ENCODE measurements at places on chromosomes 3 and 15. TPM values are rescaled to one million over a fixed set of nuclear protein-coding genes. Genes with fewer than 3 reads are reported as not detected.

- peak overlapping the region; percentile 68 for H3K4me3 ChIP-seq
- H3K27me3 ChIP-seq, result peaks cover 9% of the 10 kb centered on the region
- no peaks in the 10 kb centered on the region for H3K36me3 ChIP-seq
- peaks cover 12% of the 10 kb centered on the region for H3K4me1 ChIP-seq
These were observed 12.8 kb upstream of the SHC4 start for GRCh38 chr15:48976444-48977088.

DNA sequence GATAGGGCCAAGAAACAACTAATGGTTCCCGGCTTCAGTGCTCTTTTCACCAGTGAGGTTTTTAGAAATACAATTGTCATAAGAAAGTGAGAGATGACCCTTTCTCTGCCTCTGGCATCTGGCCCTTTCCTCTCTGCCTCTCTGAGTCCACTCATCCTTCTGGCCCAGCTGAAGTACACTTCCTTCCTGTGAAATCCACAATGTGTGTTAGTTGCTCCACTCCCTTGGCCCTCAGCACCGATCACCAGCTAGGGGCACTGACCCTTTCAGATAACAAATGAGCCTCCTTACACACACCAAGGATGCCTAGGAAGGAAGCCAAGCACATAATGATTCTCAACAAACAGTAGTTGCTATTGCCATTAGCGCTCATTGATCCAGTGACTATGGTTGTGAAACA, 2.9 kb upstream of the CAV3 start:
- H3K36me3 ChIP-seq, result no peaks in the 10 kb centered on the region
- no peaks in the 10 kb centered on the region for H3K4me1 ChIP-seq
- no peak overlapping the region for H3K27ac ChIP-seq

DNA sequence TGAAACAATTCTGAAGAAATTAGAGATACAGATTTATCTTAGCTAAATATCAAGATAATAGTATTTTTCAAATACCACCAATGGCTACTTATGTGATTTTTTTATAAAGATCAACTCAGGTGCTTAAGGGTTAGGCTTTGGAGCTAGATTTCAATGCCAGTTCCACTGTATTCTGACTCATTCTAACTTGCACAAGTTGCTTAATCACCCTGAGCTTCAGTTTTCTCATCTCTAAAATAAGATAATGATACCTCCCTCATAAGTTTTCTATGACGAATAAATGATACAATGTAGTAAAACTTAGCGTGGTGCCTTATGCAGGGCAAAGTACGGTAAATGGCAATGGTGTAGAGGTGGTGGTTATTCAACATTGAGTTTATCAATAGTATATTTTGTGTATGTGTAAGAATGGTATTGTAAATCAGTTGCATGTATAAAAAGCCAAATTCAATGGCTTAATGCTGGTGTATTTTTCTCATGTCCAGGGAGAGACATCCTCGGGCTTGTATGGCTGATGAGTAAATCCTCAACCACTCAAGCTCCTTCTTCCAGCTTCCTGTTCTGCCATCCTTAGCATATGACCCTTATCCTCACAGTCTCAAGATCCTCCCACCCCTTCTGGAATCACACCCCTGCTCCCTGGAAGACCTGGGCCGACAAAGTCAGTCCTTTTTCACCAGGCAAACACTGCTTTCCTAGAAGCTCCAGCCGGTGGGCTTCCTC, 505.9 kb upstream of the CFAP20DC start:
- DNase-seq, result no peak
- no peaks in the 10 kb centered on the region for H3K27me3 ChIP-seq
- H3K27ac ChIP-seq, result no peak overlapping the region
- H3K4me1 ChIP-seq, result no peaks in the 10 kb centered on the region
- no peak overlapping the region for H3K4me3 ChIP-seq

DNA sequence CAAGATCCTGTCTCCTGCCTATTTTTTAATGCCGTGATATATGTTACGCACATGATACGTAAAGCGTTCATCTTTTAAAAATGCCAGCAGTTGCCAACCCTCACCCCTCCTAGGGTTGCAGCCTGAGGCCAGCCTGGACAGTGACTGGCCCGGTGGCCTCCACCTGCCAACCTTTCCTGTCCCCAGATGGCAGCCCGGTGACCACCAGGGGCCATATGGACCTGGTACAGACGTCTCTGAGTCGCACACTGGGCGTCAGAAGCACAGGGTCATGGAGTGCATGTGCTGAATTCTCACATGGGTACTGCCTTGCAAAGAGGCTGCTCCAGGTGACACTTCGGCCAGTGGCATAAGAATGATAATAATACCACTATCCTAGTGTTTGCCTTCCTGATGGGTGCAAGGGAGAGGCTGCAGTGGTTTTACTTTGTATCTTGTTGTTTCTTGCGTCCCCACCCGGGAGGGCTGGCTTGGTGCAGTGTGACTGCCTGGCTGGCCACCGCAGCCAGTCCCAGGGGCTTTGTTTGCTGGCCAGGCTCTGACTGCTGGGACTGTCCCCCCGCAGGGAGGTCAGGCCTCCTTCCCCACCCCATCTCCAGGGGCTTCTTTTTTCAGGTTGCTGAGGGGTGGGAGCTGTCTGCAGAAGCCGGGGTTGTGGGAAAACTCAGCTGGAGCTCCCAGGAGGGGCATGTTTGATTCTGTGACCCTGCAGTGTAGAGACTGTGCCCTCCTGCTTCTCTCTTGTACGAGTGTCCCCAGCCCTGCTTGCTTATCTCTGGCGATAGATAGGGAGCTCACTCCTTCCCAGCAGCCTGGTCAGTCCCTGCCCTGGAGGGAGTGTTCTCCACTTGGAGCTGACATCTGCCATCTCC, 16.9 kb downstream of the FBLN2 start:
- H3K4me3 ChIP-seq, result no peak overlapping the region
- H3K27me3 ChIP-seq, result no peaks in the 10 kb centered on the region
- no peak for DNase-seq
- H3K27ac ChIP-seq, result no peak overlapping the region
- H3K4me1 ChIP-seq, result peaks cover 24% of the 10 kb centered on the region

DNA sequence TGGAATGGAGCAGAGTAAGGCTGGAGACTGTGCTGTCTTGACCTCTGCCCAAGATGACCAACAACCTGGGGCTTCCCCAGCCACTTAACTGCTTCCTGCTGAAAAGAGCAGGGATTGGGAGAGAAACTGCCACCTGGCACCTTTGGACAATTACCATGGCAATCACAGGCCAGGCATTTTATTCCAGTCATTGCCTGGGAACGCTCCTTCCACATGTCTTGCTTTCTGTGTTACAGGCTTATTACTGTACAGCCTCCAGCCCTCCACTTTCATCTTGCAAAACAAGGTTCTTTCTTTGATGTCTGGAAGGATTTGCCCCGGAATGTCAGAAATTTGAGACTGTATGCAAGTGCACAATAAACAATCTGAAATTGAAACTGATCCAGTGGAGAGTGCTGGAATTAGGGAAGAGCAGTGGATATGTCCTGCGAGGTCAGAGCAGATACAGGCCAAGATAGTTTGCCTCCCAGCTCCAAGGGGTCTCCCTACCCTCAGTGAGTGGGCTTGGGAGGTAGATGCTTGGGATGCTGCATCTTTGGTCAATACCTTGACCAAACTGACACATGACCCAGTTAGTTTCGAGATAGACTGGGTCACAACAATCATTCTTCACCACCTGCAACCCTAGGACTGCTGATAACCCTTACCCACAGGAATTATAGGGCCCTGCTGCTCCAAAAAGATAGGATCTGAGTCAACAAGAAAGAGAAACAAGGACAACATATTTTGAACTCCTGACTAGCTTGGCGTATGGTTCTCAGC, 2.7 kb downstream of the PPP1R14D start:
- H3K27ac ChIP-seq, result no peak overlapping the region
- DNase-seq, result no peak
- H3K4me3 ChIP-seq, result no peak overlapping the region

EIF4E3 gene
- 39.6 TPM for total RNA-seq

GOLGA6L26 gene
- total RNA-seq, result not detected

- no peak for DNase-seq
- H3K4me3 ChIP-seq, result no peak overlapping the region
- H3K36me3 ChIP-seq, result no peaks in the 10 kb centered on the region
These were observed 32.2 kb upstream of the BCL6 start for GRCh38 chr3:187777331-187777941.

APOD gene
- total RNA-seq, result 6.8 TPM

SLC24A5 gene
- not detected for total RNA-seq

GRCh38 chr15:38148471-38148870, 104.2 kb upstream of the SPRED1 start:
- no peaks in the 10 kb centered on the region for H3K27me3 ChIP-seq
- DNase-seq, result no peak
- no peaks in the 10 kb centered on the region for H3K36me3 ChIP-seq
- no peaks in the 10 kb centered on the region for H3K4me1 ChIP-seq
- H3K27ac ChIP-seq, result no peak overlapping the region

- H3K27me3 ChIP-seq, result no peaks in the 10 kb centered on the region
- no peak for DNase-seq
- no peaks in the 10 kb centered on the region for H3K4me1 ChIP-seq
- no peak overlapping the region for H3K27ac ChIP-seq
- no peaks in the 10 kb centered on the region for H3K36me3 ChIP-seq
- H3K4me3 ChIP-seq, result no peak overlapping the region
These were observed 233.0 kb downstream of the EPHA3 start for GRCh38 chr3:89340408-89340807.

- H3K4me1 ChIP-seq, result no peaks in the 10 kb centered on the region
- DNase-seq, result no peak
- H3K36me3 ChIP-seq, result no peaks in the 10 kb centered on the region
- H3K4me3 ChIP-seq, result no peak overlapping the region
These were observed 345.1 kb downstream of the RORA start for GRCh38 chr15:60883691-60884640.

GRCh38 chr15:38538328-38539007, 26.1 kb downstream of the RASGRP1 start:
- DNase-seq, result no peak
- no peaks in the 10 kb centered on the region for H3K27me3 ChIP-seq
- no peak overlapping the region for H3K4me3 ChIP-seq
- H3K36me3 ChIP-seq, result no peaks in the 10 kb centered on the region
- no peak overlapping the region for H3K27ac ChIP-seq

DNA sequence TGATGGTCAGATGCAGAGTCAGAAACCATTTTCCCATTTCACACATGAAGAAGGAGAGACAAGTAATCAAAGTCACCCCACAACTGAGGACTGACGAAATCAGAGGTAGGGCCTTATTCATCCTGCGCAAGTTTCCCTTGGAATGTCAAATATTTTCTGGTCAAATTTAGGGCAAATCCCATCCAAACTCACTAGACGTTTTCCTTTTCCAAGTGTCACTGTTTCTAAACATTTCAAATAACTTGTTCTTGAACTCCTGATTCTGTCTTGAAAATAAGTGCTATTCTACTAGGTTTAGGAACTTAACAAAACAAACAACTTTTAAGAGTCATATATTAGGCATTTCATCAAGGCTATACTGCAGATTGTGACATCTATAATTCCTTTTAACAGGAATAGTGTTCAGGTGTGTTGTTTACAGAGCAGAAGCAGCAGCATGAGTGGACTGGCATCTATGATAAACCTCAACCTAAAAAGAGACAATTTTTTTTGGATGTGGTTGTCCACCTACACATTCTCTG, 40.7 kb downstream of the SUMF1 start:
- no peaks in the 10 kb centered on the region for H3K36me3 ChIP-seq
- no peak overlapping the region for H3K4me3 ChIP-seq
- DNase-seq, result no peak
- H3K27me3 ChIP-seq, result no peaks in the 10 kb centered on the region
- no peak overlapping the region for H3K27ac ChIP-seq

GRCh38 chr15:90160781-90161727, 40.1 kb upstream of the SEMA4B start:
- no peak overlapping the region for H3K4me3 ChIP-seq
- H3K4me1 ChIP-seq, result peaks cover 63% of the 10 kb centered on the region
- no peaks in the 10 kb centered on the region for H3K36me3 ChIP-seq

GRCh38 chr3:172182797-172183196, 143.4 kb downstream of the FNDC3B start:
- no peaks in the 10 kb centered on the region for H3K27me3 ChIP-seq
- H3K4me3 ChIP-seq, result no peak overlapping the region
- DNase-seq, result no peak
- peaks cover 17% of the 10 kb centered on the region for H3K4me1 ChIP-seq

DNA sequence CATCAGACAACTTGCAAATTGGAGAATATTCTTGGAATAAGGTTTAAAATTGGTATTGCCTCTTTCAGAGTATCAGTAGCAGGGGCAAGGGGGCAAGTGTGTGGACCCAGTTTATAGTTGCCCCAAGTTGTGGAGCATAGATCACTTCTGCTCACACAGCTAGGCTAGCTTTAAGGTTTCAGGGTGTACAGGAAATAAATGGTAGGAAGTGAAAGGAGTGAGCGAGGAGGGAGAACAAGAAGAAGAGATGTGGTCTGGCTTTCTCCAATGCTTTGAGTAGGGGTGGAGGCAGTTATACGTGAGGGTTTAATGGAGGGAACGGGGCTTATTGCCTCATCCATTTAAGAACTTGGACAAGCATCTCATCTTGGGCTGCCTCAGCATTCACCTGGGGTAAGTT, 290.0 kb upstream of the CFAP20DC start:
- no peaks in the 10 kb centered on the region for H3K27me3 ChIP-seq
- H3K4me1 ChIP-seq, result no peaks in the 10 kb centered on the region

DNA sequence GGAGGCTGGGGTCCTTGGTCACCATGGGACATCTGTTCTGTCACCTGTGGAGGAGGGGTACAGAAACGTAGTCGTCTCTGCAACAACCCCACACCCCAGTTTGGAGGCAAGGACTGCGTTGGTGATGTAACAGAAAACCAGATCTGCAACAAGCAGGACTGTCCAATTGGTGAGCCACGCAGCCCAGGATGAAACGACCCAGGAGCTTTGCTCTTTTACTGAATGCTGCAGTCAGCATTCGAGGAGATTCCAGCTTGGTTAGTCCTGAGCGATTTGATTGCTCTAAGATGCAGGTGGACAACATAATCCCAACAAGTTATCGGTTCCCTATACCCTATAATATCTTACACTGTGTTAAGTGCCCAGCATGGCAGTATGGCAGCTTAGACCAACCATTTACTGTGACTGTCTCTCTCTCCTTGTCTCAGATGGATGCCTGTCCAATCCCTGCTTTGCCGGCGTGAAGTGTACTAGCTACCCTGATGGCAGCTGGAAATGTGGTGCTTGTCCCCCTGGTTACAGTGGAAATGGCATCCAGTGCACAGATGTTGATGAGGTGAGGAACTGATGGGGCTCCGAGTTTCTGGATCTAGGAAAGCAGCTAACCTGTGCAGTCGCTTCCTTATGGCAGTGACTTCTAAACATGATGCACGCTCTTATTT, 7.8 kb downstream of the THBS1 start:
- DNase-seq, result no peak
- H3K4me3 ChIP-seq, result no peak overlapping the region
- H3K27ac ChIP-seq, result no peak overlapping the region
- H3K27me3 ChIP-seq, result no peaks in the 10 kb centered on the region
- H3K4me1 ChIP-seq, result no peaks in the 10 kb centered on the region
